Body of pancreas (tissue), 4 donors: ENCODE measurements at places on chromosomes 3 and 15. TPM values are rescaled to one million over a fixed set of nuclear protein-coding genes. Genes with fewer than 3 reads are reported as not detected.

RAB5A gene
- total RNA-seq, result 35.3 TPM

EAF2 gene
- total RNA-seq, result 16.8 TPM

ACVR2B gene
- 7.3 TPM for total RNA-seq

FAM43A gene
- 5.3 TPM for total RNA-seq

GRCh38 chr15:67590191-67590590 is 47.7 kb downstream of the MAP2K5 start:
- no peak for DNase-seq

DNA sequence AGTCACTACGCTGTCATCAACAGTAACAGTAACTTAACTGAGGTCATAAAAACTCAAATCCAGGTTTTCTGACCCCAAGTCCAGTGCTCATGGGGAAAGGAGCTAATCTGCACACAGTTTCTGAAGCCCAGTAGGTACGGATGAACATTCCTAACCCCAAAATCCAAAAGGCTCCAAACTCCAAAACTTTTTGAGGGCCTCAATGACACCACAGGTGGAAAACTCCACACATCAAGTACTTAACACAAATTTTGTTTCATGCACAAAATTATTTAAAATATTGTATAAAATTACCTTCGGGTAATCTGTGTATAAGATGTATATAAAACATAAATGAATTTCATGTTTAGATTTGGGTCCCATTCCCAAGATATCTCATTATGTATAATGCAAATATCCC is 10.5 kb downstream of the MRPL46 start:
- DNase-seq, result no peak

DNA sequence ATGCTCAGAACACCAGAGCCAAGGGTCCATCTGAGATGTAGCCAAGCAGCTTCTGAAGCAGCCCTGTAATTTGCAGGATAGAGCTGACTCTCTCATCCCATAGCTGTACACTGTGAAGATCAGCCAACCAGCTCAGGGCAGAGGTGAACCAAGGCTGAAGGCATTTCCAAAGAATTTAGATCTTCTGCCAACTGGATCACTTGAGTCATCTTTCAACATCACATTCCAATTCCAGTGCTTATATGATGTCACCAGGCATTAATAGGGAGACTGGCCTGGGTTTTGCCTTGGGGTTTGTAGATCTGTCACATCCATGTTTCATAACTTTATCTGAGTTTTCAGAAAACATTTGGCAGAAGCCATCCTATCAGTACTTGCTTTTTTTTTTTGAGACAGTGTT is 98.2 kb downstream of the NR2F2 start:
- no peak for DNase-seq

DNA sequence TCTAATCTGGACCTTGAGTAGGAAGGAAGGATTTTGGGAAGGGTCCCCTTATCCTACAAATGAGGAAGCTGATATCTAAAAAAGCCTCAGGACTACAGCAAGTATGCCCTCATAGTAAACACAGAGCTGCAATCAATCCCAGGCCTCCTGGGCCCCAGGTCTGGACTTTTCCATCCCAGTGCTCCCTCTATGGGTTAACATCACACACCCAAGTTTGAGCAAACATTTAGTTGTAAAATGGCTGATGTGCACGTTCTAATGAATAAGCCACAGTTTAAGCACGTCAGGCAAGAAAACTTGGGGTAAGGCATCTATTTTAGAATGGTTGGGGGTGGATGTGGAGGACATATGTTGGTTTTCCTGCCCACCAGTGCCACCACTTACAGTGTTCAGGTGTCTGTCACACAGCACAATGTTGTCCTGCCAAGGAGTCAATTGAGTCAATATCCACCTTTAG is 44.3 kb upstream of the UBE2E1 start:
- DNase-seq, result no peak

GRCh38 chr3:146250449-146251382 is at the start of gene PLSCR4:
Gene PLSCR4 (minus strand): TSS chr3:146251105. CDS start chr3:146222071, 29,034 bp downstream.
- DNase-seq, result peak; percentile 72

GRCh38 chr15:63402498-63403253 is 21.0 kb upstream of the CA12 start:
- DNase-seq, result no peak

- DNase-seq, result no peak
These were observed 127.2 kb downstream of the NFKBIZ start for GRCh38 chr3:101976473-101976872.

DNA sequence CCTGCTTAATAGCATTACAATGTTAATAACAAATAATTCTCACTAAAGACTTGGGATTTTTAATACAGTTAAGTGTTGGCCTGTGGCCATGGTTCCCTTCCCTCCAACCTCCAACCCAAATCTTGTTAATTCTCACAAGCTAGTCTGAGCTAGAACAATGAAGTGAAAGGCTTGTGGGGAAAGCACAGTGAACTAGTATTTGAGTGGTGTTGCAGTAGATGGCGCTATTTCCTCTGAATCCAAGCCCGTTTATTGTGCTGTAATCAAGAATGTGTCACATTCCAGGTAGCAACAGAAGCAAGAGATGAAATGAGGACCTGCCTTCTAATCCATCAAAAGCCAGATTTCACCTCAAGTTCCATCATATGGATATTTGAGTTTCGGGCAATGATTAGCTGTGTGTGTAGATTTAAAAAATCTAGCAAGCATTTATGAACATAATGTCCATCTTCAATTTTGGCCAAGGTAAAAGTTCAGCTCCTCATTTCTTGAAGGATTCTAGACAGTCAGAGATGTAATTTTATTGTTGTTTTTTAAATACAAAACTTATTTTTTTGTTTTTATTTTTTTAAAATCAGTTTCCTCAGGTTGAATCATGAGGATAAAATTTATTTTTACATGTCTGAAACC is 160.7 kb downstream of the SQOR start:
- DNase-seq, result peak; percentile 53

GRCh38 chr3:3800685-3801493 is 1.7 kb downstream of the LRRN1 start:
- DNase-seq, result peak; percentile 74

- no peak for DNase-seq
These were observed 91.8 kb upstream of the PFN2 start for GRCh38 chr3:150062492-150062891.

- no peak for DNase-seq
These were observed 12.4 kb upstream of the GREM1 start for GRCh38 chr15:32705446-32705845.

DNA sequence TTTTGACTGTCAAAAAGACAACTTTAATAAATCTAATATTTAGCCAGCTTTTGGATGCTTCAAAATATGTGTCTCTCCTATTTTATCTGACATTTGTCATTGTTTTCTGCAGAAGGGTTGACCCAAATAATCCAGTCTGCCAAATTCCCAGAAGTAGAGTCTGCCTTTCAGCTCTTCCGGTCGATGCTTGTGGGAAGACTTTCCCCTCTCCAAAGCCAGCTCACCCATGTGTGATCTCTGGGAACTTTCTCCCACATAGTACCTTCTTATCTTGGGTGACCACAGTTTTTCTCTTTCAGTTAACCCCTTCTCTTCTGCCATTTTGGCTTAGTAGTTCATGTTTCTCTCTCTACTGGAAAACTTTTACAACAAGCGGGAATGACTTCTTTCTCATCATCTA is 94.1 kb downstream of the ASB7 start:
- DNase-seq, result no peak

- DNase-seq, result no peak
These were observed 58.1 kb upstream of the C15orf61 start for GRCh38 chr15:67462875-67463274.

DNA sequence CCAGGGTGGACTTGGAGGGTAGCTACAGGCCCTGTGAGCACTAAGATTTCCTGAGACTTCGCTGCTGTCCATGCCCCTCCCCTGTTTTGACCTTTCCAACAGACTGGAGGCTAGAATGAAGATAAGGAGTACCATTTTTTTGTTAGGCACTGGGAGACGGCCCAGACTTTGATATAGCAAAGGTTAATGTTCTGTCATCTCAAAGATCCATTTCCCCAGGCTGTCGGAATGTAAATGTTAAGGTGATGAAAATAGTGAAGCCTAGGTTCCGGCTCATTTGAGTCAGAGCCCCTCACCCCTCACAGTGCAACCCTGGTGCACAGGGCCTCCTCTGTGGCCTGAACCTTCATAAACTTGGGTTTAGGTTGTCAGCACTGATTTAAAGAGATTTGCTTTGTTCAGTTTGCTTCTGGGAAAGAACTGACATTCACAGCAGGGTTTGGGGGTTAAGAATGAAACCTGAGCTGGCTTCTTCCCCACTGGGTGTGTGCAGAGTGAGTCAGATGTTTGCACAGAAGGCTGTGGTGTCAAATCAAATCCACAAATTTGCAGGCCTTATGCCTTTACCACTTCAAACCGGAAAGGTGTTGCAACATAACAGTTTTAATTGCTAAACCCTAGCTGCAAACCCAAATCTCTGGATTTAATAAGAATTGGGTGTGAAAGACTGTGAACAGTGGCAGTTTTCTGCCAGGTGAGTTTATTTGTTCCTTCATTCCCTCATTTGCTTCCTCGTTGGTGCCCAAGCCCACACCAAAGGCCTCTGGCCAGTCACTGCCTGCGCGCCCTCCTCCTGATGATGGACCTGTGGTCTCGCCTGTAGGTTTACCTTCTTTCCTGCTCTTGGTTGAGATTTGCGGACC is 20.6 kb upstream of the KCTD6 start:
- DNase-seq, result peak; percentile 65

DNA sequence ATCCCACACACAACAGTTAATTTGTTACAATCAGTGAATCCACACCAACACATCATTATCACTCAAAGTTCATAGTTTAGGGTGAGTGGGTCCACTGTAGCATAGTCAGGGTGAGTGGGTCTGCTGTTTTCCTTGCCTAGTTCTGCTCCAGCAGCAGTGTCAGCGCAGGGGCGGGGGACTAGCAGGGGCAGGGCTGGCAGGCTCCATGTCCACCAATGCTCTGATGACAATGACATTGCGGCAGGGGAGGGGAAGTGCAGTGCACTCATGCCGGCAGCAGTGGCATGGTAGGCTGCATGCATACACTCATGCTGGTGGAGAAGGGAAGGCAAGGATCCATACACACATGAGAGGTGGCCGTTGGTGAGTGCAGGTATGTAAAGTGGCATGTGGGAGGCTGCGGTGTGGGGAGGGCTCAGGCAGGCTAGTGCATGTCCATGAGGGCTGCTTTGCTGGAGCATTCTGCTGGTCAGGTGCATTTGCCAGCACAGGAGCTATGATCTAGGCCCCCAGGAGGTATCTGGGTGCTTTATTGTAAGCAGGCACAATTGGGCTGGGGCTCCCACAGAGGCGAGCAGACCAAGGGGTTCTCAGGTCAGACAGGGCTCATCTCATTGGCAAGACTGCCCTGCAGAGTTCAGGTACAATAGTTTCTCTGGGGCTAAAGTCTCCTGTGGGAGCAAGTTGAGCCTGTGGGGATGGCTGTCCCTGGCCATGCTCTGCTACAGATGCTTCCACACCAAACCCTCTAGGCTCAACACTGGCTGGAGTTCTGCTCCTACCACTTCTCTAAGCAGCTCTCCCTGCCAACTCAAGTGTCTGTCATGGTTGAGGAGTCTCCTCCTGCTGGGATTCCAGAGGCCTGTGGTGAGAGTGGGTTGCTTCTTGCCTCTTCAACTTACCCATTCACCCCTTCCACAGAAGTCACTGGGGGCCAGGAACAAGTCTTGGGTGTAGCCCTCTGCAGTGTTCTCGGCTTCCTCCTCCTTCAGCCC is 81.3 kb downstream of the KCNAB1 start:
- no peak for DNase-seq

GRCh38 chr3:137105277-137105977 is 147.6 kb downstream of the IL20RB start:
- DNase-seq, result peak; percentile 31

GRCh38 chr3:13125092-13126015 is 52.1 kb upstream of the IQSEC1 start:
- DNase-seq, result no peak

DNA sequence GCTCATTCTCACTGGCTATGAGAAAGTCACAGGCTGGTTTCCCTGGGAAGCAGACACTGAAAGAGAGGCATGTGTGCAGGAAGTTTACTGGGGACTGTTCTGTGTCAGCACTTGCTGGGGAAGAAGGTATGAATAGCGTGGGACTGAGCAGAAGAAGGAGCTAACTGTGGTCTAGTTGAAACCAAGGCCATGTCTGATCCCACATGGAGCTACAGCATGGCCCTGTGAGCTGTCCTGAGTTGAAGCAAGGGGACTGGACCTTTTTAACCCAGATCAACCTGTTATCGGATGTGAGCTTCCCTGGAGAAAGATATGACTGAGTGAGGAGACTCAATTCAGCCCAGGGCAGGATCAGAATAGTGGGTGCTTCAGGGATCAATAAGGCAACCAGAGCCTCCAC is 53.7 kb downstream of the DCLK3 start:
- no peak for DNase-seq

DNA sequence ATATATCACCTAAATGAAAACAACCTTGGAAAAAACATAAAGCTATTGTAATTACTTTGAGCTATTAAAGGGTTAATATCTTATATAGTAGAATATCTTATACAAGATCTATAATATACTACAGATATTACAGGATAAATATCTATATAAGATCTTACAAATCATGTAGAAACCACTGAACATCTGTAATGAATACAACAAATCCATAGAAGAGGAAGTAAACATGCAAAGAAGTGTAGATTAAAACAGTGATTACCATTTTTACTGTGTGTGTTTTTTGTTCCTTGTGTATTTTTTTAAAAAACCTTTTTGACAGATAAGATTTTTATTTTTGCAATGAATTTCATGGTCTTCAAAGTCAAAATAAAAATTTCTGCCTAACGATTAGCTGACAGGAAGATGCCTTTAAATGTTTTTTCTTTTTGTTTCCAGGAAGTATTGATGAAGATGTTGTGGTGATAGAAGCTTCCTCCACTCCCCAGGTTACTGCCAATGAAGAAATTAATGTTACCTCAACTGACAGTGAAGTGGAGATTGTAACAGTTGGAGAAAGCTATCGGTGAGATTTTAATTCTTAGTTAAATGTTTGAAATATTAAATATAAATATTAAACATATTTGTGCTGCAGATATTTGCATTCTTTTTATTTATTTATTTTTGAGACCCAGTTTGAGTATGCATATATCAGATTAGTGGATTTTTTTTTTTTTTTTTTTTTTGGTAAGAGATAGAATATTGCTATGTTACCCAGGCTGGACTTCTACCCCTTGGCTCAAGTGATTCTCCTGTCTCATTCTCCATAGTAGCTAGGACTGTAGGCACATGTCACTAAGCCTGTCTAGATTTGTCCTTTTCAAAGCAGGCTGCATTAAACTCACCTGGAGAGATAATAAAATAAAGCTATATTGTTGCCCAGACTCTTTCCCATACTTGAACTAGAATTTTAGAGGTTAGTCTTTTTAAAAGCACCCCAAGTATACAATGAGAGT is 52.8 kb upstream of the CCNB2 start:
- no peak for DNase-seq

GRCh38 chr3:99624496-99625236 is 13.7 kb upstream of the COL8A1 start:
- no peak for DNase-seq

DNA sequence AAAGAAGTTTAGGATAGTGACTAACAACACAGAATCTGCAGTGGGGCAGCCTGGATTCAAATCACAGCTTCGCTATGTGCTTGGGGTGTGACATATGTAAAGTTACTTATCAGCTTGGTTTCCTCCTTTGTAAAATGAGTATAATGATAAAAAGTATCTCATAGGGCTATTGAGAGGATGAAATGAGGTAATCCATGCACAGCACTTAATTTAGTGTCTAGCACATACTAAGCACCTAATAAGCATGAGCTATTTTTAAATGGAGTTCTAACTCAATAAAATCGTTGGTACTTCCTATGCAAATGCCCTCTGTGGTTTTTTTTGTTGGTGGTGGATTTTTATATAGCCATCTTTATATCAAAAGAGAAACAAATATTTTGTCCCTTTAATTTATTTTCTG is 503.8 kb downstream of the MECOM start:
- no peak for DNase-seq

GRCh38 chr15:80912673-80913072 is 76.9 kb downstream of the MESD start:
- DNase-seq, result no peak
